ENCODE measurements at places on chromosomes 1 and 21. TPM values are rescaled to one million over a fixed set of nuclear protein-coding genes. Genes with fewer than 3 reads are reported as not detected.

Gene UQCRHL
- 1.0 TPM for total RNA-seq

Gene OR6N1
- not detected for total RNA-seq

Gene CELA3B
- not detected for total RNA-seq

Gene ATP6V1G3
- not detected for total RNA-seq

Gene RALGPS2
- total RNA-seq, result 44.0 TPM

Gene ASPM
- total RNA-seq, result 3.9 TPM

Gene KCND3
- total RNA-seq, result 0.14 TPM

Gene SLC45A1
- 2.9 TPM for total RNA-seq

Gene IFI44
- 17.2 TPM for total RNA-seq

Gene NBPF15
- total RNA-seq, result 38.0 TPM

Gene C1orf115
- 0.30 TPM for total RNA-seq

Gene SPATA21
- total RNA-seq, result not detected

Gene CCDC17
- 0.78 TPM for total RNA-seq

Gene RCC1
- 51.6 TPM for total RNA-seq

Gene OR2M3
- not detected for total RNA-seq

Gene NTMT2
- not detected for total RNA-seq

Gene FCN3
- total RNA-seq, result not detected

Gene DEPDC1
- total RNA-seq, result 3.0 TPM

Gene GJC2
- 2.1 TPM for total RNA-seq

Gene RXRG
- not detected for total RNA-seq

Gene RGSL1
- not detected for total RNA-seq

Gene LCE6A
- not detected for total RNA-seq

Gene ATP1A4
- not detected for total RNA-seq

Gene KCNK2
- 5.3 TPM for total RNA-seq

Gene OSCP1
- total RNA-seq, result 10.4 TPM

Gene HSPB7
- total RNA-seq, result 5.9 TPM

Gene NKAIN1
- not detected for total RNA-seq

Gene CHD5
- total RNA-seq, result 0.18 TPM

Gene HOOK1
- not detected for total RNA-seq

Gene TMEM81
- 1.4 TPM for total RNA-seq
